Pancreas (tissue), 10 donors: ENCODE measurements at places on chromosomes 3 and 15. TPM values are rescaled to one million over a fixed set of nuclear protein-coding genes. Genes with fewer than 3 reads are reported as not detected.

The SHF gene
- 2.1 TPM for total RNA-seq

- no peak for DNase-seq
Observed at GRCh38 chr3:170270282-170270881, 48.2 kb downstream of the PRKCI start.

DNA sequence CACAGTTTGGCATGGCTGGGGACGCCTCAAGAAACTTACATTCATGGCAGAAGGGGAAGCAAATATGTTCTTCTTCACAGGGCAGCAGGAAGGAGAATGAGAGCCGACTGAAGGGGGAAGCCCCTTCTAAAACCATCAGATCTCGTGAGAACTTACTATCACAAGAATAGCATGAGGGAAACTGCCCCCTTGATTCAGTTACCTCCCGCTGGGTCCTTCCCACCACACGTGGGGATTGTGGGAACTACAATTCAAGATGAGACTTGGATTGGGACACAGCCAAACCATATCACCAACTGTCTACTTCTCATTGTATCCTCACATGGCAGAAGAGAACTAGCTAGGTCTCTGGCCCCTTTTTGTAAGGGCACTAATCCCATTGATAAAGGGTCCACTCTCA lies 30.5 kb downstream of the CCDC32 start:
- no peak for DNase-seq

DNA sequence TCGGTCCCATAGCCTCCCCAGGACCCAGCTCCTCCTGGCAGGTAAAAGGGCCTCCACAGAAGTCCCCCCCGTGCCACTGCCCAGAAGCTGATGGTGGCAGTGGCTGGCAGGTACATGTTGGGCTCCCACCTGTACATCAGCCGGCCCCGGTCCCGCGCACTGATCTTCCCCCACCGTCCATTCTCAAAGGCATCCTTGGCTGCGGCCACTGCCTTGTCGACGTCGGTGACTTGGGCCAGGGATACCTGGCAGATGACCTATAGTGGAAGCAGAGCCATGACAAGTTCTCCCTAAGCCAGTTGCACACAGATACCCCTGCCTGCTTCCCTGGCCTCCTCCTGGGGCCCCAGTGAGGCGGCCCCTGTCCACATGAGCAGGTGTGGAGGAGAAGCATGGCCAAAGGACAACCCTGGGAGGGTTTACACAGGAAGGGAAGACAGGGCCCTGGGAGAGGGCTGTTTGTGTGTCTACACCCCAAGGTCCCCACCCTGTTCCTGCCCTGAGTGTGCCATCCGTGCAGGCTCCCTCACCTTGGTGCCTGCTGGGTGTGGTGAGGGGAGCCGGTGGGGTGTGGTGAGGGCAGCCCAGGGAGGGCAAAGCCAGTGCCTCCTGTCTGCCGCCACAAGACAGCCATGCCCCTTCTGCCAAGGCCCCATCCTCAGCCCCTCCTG lies 44.8 kb downstream of the ALDH1L1 start:
- DNase-seq = no peak

- DNase-seq = no peak
Observed at GRCh38 chr3:127408684-127409420, 121.0 kb upstream of the PRR20G start.
